ENCODE measurements at places on chromosomes 12 and 14. TPM values are rescaled to one million over a fixed set of nuclear protein-coding genes. Genes with fewer than 3 reads are reported as not detected.

BMP4 gene
- total RNA-seq = 103 TPM

PRB2 gene
- not detected for total RNA-seq

BICDL1 gene
- not detected for total RNA-seq

ARMH4 gene
- total RNA-seq = 1.3 TPM

CLEC2A gene
- total RNA-seq = not detected

DACT1 gene
- total RNA-seq = 1.1 TPM

FAM90A1 gene
- total RNA-seq = not detected

GALNT6 gene
- 63.4 TPM for total RNA-seq

KRT73 gene
- total RNA-seq = not detected
